Stimulated activated CD8-positive, alpha-beta memory T cell treated with anti-CD3 and anti-CD28 coated beads, Interleukin-15, amount 100 ng/mL, for 24 hours (primary cell): ENCODE measurements at places on chromosomes 6 and 20.

DNA sequence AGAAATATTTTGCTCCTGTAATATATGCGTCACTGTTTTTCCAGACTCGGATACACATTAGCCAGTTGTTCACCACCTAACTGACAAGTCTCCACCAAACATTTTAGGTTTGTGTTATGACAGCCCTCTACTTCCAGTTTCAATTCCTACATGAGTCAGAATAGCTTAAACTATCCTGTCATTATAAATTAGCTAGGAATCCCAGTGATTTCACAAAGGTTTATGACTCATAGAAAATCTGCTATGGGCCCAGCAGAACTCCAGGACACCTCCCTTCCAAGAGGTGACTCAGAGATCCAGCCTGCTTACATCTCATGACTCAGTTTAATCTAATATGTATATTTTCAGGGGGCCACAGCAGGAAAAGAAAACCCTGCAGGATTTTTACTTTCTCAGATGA is 17.4 kb upstream of the PLCB4 start:
- no peak for DNase-seq

- DNase-seq, result no peak
These were observed 440.8 kb downstream of the UTRN start for GRCh38 chr6:144725736-144726522.

DNA sequence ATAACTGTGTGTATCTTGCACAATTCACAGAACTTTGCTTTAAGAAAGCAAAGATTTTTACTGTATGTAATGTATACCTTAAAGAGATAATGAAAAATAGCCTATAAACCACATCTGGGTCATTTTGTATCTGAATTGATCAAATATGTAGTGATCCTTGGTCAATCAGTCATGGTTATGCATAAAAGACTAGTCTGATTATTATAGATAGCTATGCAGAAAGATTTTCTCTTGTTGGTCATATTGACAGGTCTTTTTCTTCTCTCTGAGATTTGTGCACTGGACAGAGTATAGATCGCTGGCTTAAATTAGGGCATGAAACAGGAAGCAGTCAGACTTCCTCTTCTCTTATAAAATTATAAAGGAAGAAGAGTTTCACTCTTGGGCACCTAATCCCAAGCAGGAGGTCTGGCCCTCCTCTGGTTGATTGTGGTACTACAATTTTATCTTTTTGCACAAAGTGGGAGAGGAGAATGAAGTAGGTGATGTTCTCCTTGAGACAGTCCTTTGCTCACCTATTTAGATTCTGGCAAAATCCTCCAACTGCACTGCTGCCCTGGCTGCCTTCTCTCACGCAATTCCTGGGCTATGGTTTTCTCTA is 380.9 kb upstream of the RGS17 start:
- DNase-seq, result no peak

- DNase-seq, result no peak
These were observed 594.0 kb upstream of the JAG1 start for GRCh38 chr20:11267762-11268335.

DNA sequence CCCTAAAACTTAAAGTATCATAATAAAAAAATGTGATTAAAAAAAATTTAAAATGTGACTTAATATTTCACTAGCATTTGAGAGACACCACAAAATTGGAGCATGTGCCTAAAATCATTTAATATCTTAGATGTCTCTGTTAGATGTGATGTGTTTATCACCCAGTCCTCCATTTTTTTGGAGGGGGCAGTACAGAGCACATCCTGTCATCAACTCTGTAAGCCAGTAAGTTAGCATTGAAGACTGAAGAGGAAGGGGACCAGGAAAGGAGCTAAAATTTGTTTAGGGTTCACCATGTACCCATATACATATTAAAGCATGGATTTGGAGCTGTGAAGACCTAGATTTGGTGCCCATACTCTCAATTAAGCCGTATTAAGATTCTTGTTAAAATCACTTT is 30.7 kb upstream of the ADIG start:
- DNase-seq, result no peak

GRCh38 chr20:48817367-48818030 is 10.3 kb downstream of the PREX1 start:
- no peak for DNase-seq

DNA sequence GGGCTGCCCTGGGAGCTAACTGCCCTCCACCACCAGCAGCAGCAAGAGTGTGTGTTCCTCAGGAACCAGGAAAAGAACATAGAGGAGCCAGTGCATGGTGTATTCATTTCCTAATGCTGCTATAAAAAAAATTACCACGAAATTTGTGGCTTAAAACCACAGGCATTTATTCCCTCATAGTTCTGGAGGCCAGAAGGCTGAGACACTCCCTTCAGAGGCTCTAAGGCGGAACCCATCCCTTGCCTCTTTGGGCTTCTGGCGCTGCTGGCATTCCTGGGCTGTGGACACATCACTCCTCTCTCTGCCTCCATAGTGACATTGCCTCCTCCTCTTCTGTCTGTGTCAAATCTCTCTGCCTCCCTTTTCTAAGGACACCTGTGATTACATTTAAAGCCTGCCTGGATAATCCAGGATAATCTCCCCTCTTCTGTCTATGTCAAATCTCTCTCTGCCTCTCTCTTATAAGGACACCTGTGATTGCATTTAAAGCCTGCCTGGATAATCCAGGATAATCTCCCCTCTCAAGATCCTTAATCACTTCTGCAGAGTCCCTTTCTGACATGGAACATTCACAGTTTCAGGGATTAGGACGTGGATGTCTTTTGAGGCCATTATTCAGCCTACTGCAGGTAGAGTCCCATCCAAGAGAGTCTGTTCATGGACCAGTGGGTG is 54.7 kb downstream of the NDUFAF5 start:
- DNase-seq, result no peak

DNA sequence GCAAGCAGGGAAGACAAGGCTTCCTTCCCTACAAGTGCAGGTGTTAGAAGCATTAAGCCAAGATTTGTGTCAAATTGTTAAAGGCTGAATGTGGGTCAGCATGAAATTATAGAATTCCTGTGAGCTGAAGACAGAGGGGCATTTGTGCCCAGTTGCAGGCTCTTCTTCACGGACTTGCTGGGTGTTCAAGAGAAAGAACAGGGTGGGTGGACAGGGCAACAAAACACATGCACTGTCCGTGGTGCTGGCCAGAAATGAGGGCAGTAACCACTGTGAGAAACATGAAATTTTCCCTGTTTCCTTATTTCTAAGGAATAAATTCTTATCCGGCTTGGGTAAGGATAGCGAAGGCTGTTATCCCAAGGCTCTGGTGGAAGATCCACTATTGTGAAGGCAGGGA is 579.5 kb upstream of the HTR1E start:
- no peak for DNase-seq

DNA sequence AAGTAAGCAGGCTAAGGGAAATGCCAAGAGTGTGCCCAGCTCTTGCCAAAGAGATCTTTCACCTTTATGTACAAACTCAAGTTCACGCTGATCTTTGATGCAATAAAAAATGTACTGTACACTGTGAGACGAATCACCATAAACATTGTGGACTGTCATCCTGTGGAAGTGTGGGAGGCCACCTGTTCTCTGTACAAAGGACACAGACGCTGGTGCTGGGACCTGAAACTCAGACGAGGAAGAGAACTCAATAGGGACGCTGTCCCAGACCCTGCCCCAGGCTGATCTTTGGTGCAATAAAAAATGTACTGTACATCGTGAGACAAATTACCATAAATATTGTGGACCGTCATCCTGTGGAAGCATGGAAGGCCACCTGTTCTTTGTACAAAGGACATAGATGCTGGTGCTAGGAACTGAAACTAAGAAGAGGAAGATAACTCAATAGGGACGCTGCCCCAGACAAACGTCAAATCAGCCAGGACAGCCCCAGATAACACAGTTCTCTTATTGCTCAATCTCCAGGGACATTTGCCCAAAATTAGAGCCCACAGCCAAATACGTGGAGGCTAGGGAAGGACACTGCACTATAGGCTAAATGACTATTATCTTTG is 312.7 kb upstream of the SGK1 start:
- no peak for DNase-seq

DNA sequence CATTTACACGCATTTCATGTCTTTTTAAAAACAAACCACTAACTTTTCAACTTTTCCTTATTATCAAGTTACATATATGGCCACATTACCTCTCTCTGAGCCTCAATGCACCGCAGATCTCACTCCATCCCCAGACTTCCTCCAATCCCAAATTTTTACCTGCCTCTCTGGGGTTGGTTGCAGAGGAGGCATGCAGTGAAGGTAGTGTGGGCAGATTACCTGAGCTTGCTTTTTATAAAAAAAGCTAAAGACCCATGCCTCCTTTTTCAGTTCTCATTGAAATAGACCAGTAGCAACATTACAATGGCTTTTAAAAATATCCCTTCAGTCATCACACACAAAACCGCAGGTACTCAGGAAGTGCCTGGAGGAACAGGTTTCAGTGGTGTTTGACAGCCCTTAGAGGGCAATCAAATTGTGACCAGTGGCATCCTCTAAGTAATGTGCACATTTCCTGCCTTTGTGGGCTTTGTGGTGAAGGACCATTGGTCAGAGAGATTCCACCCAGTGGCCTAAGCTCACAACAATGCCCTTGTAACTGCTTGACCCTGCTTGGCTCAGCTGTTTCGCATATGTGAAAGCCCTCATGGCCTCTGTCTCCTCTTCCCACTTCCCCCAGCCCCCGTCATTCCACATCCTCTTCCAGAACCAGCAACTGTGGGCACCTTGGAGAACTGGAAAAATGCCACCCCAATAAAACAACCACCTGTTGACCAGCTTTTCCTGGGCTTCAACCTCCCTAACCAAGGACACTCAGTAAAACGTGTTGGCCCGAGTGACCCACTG is 30.2 kb upstream of the IL17A start:
- DNase-seq, result no peak

- DNase-seq, result no peak
These were observed 573 bp upstream of the IFNGR1 start for GRCh38 chr6:137219664-137220252.

DNA sequence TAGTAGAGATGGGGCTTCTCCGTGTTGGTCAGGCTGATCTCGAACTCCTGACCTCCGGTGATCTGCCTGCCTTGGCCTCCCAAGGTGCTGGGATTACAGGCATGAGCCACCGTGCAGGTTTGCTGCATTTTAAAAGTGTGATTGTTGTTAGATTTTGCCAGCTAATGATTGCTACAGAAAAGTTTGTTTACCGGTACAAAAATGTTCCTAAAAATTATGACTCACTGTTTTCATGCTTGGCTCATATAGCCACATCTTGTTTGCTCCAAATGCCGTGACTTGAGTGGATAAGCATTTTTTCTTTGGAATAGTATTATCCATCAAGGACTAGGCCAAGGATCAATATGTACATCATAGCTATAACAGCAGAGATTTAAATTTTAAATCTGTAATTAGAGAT is 24.3 kb downstream of the LRRN4 start:
- no peak for DNase-seq

DNA sequence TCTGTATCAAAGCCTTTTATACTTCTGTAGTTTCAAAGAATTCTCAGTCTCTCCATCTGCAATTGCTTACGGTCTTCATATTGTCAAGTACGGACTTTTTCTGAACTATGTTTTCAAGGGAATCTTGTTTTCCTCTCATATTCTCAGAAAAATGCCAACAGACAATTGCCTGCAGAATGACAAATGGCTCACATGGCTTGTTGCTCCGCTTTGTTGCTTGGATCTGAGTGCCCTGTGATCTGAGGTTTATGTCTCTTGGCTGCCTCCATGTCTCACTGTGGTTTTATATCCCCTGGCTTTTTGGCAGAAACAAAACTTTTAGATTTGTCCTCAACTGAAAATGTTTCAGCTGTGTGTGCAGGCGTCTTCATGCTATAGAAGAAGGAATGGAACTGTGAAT is 285.4 kb upstream of the CHD6 start:
- DNase-seq, result no peak

- DNase-seq, result no peak
These were observed 104.7 kb upstream of the IFNGR1 start for GRCh38 chr6:137323860-137324259.

DNA sequence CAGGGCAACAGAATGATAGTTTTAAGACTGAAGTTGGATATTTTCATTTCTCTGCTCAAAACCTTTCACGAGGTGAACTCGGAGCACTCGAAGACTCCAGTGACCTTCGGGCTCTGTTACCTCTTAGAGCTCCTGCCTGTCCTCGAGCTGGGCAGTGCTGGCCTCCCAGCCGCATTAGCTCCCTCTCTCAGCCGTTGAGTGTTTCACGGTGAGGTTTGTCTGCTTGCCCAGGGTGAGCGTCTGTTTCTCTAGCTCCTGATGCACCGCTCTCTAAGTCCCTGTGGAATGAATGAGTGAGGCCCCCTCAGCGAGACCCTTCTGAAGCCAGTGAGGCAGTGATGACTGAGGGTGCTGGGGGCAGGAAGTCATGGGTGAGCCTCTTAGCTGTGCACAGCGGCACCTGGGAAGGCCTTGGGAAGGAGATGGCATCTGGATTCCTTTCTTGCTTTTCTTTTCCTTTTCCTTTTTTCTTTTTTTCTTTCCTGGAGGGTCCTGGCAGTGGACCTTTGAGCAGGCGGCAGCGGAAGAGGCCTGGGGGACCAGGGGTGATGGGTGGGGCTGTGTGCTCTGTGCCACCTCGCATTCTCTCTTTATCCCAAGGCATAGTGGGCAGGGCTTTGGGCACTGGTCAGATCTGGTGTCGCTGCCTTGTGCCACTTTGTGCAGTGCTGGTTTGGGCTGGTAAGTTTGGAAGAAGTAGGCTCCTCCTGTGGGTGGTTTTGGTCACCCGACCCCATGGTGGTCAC is 2.2 kb downstream of the PSMG4 start:
- DNase-seq, result no peak

DNA sequence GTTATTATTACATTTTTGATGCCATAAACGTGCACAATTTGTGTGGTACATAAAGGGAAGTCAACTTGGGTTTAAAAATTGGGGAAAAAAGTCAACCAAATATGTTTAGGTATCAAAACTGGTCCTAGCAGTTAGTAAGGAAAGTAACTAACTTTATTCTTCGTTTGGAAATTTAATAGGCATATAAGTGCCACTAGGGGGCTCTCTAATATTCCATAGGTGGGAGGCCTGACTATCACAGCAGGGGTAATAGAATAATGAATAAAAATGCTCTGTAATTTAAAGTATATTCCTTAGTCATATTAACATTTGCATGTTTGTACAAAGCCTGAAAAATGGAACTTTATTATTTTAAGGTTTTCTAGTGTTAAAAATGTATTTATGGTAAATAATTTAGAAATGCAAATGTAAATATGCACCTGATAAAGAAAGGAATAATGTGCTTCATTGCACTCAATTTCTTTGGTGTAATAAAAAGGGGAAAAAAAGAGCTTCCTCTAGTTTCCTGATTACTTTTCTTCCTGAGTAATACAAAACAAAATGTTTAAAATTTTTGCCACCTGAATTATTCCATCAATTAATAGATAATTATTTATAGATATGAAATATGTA is 125.7 kb upstream of the HDAC2 start:
- DNase-seq, result no peak
